ENCODE measurements at places on chromosomes 11 and 22.

DNA sequence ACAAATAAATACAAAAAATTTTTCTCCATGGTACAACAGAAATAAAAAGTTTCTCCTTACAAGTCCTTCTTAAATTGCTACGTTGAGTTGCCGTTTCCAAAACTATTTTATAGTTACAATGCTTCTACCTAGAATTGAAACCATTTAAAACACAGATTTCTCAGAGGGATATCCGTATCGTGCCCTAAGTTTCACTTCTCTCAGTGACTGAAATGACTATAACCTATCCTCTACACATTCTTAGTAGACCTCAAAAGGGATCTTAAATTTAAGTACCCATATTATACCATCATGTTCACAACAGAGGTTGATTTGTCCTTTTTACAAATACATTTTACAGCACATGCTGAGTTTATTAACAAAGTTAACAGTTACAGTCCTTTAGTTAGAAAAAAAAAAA lies 44.1 kb downstream of the USP28 start:
- DNase-seq, result no peak

DNA sequence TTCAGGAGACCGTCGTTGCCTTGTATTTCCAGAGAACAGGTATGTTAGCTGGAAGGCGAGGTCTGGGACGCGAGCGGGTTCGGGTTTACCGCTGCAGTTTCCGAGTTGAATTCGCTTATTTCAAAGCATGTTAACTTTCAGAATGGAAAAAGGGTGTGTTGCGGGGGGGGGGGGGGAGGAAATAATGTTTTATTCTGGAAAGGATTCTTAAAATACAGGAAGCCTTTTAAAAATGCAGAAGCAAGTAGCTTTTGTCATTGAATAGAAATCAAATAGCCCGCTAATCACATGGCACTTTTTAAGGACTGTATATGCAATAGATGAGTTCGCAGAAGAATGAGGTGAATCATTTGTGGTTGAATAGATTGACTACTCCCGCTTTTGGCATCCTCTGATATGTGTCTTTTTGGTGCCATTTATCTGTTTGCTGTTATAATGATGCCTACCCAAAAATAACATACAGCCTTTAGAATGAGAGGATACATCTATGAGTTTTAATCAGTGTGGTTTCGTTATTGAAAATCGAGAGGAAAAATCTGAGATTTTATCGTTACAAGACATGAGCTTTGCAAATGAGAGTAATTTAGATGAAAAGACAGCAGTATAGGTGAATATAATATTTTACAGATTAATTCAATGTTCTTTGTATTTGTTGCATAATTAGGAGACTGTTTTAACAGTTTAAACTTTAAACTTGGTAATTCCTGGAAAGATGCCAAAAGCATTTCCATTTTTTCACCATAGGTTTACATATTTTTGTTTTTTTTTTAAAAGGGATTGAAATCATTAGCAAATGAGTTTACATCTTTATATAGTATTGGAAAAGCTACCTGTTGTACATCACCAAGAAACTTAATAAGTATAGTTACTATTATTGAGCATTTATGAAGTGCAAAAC lies 1.7 kb downstream of the PDE3B start:
- no peak for DNase-seq

DNA sequence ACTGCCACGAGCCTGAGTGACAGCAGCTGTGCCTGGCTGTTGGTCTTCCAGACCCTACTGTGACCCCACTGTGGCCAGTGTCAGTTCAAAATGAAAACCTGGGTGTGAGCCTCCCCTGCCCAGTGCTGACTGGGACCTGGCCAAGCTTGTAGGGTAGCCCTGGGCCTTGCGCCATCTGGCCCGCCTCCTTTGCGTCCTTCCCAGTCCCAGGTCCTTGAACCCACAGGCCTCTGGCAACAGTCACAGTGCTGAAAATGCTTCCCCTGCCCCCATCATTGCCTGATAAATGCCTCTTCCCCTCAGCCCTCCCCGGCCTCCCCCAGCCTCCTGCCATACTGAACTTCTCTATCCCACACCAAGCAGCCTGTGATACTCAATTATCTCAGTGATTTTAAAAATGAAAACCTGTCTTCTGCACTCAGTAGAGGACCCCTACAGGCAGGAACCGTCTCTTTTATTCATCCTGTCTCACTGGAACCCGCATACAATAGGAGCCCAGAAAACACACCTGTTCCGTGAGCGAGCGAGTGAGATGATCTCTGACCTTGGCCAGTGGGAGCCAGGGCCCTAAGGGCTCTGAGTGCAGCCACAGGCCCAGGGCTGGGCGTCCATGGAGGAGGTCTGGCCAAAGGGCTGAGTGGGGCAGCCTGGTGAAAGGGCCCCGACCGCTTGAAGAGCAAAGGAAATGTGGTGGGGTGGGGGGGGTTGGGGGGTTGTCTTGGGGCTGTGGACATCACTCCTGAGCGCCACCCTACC lies 49.7 kb upstream of the TTLL12 start:
- DNase-seq, result no peak

GRCh38 chr11:9151631-9152030 lies 60.2 kb upstream of the SCUBE2 start:
- DNase-seq, result no peak

DNA sequence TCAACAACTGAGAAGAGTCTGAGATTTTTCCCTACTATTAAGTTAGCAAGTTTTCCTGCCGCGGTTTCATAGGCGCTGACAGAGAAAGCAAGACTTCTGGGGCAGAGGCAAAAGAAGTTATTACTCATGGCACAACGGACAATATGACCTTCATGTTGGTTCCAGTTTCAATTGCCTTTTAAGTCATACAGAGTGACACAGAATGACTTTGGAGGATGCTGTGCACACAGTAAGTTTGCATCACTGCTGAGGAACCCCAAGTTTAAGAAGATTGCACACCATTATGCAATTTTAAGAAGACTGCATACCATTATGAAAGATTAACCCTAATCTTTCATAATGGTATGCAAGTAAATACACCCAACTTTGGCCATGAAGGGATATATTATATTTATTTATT lies 626.5 kb upstream of the CHORDC1 start:
- DNase-seq, result no peak
